ENCODE measurements at places on chromosomes 6 and 20. TPM values are rescaled to one million over a fixed set of nuclear protein-coding genes. Genes with fewer than 3 reads are reported as not detected.

ECT2L gene
- not detected for total RNA-seq

CLVS2 gene
- not detected for total RNA-seq

DNA sequence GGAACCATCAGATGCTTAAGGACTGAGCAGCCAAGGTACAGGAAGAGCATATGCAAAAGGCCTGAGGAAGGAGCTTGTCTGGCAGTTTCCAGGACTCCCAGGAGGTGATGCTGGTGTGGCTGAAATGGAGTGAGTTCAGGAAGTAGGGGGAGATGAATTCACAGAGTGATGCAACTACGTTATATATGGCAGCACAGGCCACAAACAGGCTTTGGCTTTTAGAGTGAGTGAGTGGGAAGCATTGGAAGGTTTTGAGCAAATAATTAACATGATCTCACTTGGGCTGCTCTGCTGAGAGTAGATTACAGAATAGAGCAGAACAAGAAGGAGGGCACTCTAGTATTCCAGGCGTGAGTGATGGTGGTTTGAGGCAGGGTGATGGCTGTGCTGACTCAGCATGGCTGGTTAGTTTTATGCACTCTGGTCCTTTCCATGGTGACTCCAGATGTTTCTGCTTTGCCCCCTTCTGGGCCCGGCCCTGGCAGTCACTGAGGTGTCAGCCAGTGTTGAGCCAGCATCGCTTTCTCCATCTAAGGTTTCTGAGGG lies 6.5 kb downstream of the BTN2A2 start:
- peaks cover 22% of the 10 kb centered on the region for H3K4me1 ChIP-seq
- H3K27ac ChIP-seq = no peak overlapping the region
- DNase-seq = no peak
- no peak overlapping the region for H3K4me3 ChIP-seq

GRCh38 chr20:57439432-57439831 lies 48.2 kb downstream of the RBM38 start:
- no peak overlapping the region for H3K27ac ChIP-seq
- peak; percentile 93 for DNase-seq
- H3K4me3 ChIP-seq = no peak overlapping the region
- H3K4me1 ChIP-seq = peaks cover 11% of the 10 kb centered on the region
- H3K27me3 ChIP-seq = no peaks in the 10 kb centered on the region

DBNDD2 gene
- 66.4 TPM for total RNA-seq

DNA sequence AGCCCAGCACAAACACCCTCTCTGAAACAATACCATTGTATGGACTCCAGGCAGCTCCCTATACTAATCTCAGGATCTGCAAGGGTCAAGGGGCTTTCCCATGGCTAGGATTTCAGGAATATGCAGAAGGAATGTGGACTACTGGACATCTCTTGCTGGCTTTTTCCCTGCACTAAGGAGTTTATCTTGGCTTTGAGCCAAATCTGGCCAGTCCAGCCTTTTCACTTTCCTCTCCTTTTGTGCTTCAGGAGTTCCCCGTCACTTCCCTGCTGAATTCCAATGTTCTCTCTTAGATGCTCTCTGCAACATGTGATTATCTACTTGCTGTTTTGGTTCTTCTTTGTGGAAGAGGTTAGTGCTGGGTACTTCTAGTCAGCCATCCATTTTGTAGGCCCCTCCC lies 568.2 kb downstream of the HDGFL1 start:
- H3K4me3 ChIP-seq = no peak overlapping the region
- no peaks in the 10 kb centered on the region for H3K36me3 ChIP-seq
- H3K27me3 ChIP-seq = no peaks in the 10 kb centered on the region
- DNase-seq = no peak

- H3K27me3 ChIP-seq = no peaks in the 10 kb centered on the region
- H3K27ac ChIP-seq = no peak overlapping the region
- no peak overlapping the region for H3K4me3 ChIP-seq
- H3K36me3 ChIP-seq = no peaks in the 10 kb centered on the region
- H3K4me1 ChIP-seq = no peaks in the 10 kb centered on the region
- DNase-seq = no peak
These were observed 41.7 kb downstream of the TMEM242 start for GRCh38 chr6:157281570-157281969.

DNA sequence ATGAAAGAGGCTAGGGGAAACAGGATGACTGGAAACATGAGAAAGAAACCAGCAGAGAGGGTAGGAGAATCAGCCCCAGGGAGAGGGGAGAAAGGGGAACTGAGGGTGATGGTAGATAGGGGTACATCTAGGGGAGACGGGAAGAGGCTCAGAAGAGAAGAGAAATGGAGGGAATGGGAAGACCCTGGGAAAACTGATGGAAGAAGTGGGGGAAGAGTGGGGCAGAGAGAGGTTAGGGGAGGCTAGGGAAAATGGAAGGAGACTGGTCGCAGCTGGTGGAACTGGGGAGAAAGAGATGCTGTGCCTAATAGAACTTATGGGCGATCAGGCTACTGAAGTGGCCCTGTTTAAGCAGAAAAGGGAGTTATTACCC lies 548 bp downstream of the PROCR start:
- no peaks in the 10 kb centered on the region for H3K27me3 ChIP-seq
- H3K4me1 ChIP-seq = no peaks in the 10 kb centered on the region
- H3K36me3 ChIP-seq = no peaks in the 10 kb centered on the region
- H3K4me3 ChIP-seq = peak overlapping the region; percentile 7
- peak overlapping the region; percentile 64 for H3K27ac ChIP-seq

DNA sequence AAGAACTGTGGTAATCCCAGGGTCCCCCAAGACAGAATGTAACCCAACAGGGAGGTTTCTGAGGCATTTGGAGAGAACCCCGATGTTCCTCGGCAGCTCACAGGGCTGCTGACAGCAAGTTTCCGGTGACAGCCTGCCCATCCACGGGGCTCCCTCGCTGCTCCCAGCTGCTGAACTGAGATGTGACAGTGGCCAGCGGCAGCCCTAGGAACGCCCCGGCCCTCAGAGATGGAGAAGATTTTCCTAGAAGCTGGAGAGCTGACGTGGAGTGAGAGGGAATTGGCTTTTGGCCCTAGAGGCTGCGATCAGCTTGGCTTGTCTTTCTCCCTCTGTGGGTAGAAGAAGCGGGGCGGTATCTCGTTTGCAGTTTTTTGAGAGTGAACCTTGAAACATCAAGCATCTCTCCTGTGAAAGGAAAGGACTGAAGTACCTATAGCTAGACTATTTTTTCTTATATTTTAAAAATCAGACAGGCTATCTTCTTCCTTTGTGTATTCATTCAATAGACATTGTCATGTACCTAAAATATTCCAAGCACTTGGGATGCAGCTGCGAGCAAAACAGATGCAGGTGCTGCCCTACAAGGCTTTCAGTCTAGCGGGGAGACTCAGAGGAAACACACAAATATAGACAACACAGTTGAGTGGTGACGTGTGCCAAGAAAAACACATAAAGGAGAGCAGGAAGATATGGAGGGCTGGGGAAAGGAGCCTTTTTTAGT lies 28.4 kb upstream of the NFATC2 start:
- H3K27ac ChIP-seq = no peak overlapping the region
- no peaks in the 10 kb centered on the region for H3K4me1 ChIP-seq
- DNase-seq = peak; percentile 29
- H3K36me3 ChIP-seq = no peaks in the 10 kb centered on the region
- H3K4me3 ChIP-seq = no peak overlapping the region
- H3K27me3 ChIP-seq = peaks cover 9% of the 10 kb centered on the region

GPR6 gene
- total RNA-seq = not detected
